Hematopoietic multipotent progenitor cell treated with erythropoietin and hydrocortisone succinate and interleukin-3 and kit ligand, for 17 days (in vitro differentiated cells): ENCODE measurements at places on chromosomes 3 and 15.

- no peak for DNase-seq
These were observed 349.7 kb upstream of the SUCLG2 start for GRCh38 chr3:68004091-68004490.

GRCh38 chr3:111906656-111907055 is 47.6 kb downstream of the PHLDB2 start:
- no peak for DNase-seq

- DNase-seq = no peak
These were observed 904 bp upstream of the MCTP2 start for GRCh38 chr15:94230431-94230882.

GRCh38 chr15:90099868-90100831 is 2.1 kb downstream of the IDH2 start:
- DNase-seq = peak; percentile 59

- DNase-seq = no peak
These were observed 15.8 kb upstream of the FAM174B start for GRCh38 chr15:92671406-92671805.

DNA sequence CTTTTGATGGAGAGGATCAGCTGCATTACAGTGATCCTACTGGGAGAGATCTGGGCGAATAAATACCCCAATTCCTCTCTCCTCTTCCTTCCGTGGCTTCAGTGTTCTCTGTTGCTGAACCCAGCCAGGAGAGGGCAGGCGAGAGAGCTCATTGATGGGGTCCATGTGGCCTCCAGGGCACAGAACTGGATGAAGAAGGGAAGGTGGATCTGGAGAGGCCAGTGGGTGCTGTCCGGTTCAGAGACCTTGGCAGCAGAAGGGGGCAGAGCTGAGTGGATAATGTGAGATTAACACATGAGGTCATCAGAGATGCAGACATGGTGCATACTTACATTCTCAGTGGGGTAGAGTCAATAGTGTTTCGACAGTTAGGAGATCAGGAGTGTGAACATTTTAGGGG is 193.6 kb downstream of the CLSTN2 start:
- DNase-seq = no peak

DNA sequence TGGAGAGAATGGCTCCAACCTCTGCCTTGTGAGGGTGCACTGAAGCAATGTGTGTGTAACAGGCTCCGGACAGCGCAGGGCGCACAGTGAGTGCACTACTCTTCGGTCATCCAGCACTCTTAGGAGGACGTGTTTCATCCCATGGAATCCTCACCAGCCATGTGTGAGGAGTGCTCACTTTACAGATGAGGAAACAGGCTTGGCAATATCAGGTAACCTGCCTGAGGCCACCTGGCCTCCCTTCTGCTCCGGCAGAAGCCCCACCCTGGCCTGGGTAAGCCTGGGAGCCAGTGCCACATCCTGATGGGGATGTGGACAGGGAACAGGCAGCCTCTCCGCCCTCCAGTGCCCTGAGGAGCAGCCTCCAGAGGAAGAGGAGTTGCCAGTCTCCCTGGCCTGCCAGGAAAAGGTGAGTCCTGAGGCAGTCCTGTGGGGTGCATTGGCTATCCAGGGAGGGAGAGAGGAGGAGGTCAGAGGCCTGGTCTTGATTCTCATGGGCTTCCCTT is 39.4 kb upstream of the LIMD1 start:
- DNase-seq = no peak

GRCh38 chr15:48447657-48448056 is 116.4 kb downstream of the DUT start:
- no peak for DNase-seq

DNA sequence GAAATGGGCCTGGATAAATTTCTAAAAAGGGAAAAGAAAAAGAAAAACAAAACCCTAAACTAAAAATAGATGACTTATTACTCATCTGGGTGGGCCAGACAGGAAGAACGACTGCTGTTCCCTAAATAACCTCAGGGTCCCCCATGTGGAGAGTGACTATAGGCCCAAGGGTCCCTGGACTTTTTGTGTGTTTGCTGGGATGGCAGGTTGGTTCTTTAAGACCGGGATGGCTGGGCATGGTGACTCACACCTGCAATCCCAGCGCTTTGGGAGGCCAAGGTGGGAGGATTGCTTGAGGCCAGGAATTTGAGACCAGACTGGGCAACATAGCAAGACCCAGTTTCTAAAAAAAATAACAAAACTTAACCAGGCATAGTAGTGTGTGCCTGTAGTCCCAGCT is 43.8 kb upstream of the TRA2B start:
- DNase-seq = no peak

DNA sequence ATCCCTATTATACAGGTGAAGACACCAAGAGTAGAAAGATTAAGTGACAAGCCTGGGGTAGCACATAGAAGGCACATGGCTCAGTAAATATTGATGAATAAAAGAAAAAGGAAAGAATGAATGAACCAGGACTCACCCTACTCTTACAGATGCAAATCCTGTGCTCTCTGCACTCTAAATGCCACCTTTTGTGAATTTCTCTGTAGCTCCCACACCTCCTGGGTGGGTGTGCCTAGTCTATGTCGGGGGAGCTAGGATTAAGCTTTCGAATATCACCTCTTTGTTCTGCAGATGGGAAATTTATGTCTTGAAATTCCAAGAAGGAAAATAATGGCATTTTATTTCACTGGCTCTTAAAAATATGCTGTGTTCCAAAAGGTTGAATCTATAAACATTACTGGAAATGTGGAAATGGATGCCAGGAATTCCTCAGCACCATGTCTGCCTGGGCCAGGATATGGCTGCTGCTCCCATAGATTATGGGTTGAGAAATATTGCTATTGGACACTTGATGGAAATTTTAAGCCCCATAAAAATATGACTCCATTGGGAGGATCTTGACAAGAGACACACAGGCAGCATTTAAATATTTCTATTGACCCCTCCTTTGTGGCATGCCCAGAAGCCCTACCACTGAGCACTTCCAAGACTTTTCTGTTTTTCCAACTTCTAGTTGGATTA is 43.3 kb downstream of the CCNB2 start:
- no peak for DNase-seq

- DNase-seq = no peak
These were observed 445.1 kb downstream of the MECOM start for GRCh38 chr3:169218314-169218983.

DNA sequence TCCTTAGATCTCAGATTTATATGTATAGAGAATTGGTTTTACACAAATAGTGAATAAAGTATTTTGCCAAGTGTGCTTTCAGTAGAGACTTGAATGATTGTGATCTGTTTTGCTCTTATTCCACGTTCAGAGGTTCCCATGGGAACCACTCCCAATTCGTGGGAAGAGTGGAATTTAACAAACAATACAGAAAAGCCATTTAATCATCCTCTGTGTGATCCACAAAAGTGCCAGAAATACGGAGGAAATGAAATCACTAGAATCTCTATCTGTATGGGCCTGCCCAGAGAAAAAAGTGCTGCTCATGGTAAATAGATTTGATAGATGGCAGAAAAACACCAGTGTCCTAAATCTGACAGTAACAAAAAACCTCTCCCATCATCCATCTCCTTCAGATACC is 56.0 kb downstream of the CNTN4 start:
- DNase-seq = no peak

GRCh38 chr3:75237477-75237876 is 426.7 kb upstream of the FRG2C start:
- no peak for DNase-seq

- no peak for DNase-seq
These were observed 344.9 kb upstream of the SLCO3A1 start for GRCh38 chr15:91508633-91509032.

GRCh38 chr3:190811775-190812480 is 50.6 kb downstream of the GMNC start:
- DNase-seq = peak; percentile 17

DNA sequence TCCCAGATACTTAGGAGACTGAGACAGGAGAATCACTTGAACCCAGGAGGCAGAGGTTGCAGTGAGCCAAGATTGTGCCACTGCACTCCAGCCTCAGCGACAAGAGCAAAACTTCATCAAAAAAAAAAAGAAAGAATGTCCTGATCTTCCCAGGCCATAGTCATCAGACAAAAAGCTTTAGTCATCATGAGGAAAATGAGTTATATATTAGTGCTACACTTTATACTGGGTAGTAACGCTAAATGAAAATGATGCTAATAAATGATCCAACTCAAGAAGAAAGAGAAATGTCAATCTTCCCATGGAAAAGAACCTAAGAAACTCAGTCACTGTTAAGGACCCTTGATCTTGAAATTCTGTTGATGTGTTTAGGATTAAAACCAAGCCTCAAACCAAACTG is 26.3 kb upstream of the TRIM59 start:
- DNase-seq = no peak

- no peak for DNase-seq
These were observed 79.4 kb downstream of the CORO2B start for GRCh38 chr15:68658151-68658550.

GRCh38 chr3:6631376-6631775 is 229.5 kb upstream of the GRM7 start:
- DNase-seq = no peak

DNA sequence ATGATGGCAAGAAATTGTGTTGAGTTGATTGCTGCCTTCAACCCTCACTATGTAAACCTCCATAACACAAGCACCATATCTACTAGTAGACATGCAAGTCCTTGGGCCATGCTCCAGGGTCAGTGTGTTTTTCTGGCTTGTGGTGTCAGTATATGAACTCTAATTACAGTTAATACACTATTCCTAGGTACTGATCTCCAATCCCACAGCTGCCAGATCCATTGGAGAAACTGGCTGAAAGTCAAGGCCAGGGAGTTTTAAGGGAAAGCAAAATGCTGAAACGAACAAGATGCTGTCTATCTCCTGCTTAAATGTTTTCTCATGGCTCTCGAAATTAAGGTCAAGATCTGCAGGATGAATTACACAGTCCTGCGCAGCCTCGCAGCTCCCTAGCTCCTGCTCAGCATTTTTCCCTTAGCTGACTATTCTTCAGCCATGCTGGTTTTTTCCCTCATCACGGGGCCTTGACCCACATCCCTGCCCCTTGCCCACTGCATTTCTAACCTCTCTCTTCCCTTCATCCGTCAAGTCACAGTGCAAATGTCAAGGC is 425.0 kb upstream of the ADAMTS9 start:
- DNase-seq = no peak

- no peak for DNase-seq
These were observed 77.3 kb downstream of the RORA start for GRCh38 chr15:61151791-61152190.

DNA sequence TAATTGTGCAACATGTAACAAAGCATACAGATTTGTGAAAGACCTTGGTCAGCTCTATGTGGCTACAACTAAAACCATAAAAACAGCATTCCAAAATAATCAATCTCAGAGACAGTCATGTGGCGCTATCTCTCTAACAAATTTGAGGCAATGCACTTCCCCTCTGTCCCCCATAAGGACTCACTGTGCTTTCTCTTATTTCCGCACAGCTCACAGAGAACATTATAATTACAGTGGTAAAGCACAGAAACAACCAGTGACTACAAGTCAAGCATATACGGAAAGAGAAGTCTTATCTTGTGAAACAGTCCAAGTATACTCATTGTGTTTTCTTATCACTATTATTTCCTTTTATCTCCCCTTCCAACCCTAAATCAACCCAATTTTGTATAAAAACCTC is 64.3 kb downstream of the RYK start:
- no peak for DNase-seq

GRCh38 chr15:25249236-25250010 is 189.4 kb downstream of the UBE3A start:
- DNase-seq = no peak

DNA sequence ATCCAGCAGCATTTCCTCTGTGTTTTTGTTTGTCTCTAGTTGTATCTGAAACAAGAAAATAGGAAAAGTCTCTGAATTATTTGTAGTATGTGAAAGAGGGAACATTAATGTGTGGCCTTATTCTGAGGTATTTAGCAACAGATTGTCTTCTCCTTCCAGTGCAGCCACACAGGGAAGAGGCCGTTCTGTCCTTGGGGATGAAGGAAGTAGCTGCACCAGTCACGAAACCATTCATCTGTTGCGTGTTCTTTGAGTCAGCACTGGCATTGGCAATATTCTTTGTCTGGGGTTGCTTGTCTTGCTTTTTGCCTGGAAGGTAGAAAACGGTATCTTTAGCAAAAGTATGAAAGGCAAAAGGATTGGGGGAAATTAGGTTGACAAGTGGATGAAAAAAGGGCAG is 91.6 kb downstream of the CDIN1 start:
- DNase-seq = no peak

DNA sequence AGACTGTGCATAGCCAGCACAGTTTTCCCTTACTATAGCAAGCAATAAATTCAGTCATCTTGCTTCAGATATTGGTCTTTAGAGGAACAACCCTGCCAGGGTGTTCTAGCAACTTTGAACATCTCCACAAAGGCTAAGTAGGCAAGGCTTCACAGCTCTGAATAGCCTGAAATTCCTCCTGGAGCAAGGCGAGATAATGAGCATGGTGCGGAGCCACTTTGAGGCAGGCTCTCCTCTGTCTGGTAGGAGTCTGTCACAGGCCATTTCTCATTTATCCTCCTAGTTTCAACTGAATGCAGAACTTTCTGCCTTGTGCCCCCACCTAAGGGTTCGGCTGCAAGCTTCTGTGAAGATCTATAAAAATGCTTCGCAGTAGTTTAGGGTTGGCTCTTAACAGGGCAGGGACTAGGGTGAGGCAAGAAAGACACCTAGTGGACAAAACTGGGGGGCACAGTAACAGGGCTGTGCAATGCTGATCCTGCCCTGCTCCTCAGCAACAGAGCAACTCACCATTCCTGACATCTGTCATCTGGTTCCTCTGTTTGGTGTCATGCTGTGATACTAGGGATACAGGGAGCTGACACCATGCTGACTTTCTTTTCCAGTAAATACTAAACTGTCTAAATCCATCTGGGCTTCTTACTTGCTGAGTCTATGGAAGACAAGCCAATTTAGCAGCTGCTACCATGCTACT is 16.6 kb upstream of the EHHADH start:
- DNase-seq = no peak

DNA sequence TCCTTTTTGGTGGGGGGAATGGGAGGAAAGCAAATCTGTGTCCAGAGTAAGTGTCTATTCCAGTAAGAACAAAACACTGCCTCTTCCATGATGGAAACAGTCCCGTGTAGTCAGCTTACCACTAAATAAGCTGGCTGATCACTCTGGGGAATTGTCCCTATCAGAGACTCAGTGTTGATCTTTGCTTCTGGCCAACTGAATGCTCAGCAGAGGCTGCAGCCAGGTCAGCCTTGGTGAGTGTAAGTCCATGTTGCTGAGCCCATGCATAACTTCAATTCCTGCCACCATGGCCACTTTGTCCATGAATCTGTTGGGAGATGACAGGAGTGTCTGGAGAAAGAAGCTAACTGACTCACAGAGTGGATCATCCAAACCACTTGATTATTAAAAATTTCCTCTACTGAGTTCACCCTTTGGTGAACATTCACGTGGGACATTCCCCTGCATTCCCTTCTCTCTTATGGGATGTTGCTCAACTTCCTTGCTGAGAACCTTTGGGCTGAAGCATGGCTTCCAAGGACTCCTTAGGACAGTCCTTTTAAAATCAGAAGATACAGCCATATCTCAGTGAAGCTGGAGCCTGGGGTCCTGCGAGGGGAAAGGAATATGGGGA is 33.9 kb upstream of the XCR1 start:
- DNase-seq = no peak

DNA sequence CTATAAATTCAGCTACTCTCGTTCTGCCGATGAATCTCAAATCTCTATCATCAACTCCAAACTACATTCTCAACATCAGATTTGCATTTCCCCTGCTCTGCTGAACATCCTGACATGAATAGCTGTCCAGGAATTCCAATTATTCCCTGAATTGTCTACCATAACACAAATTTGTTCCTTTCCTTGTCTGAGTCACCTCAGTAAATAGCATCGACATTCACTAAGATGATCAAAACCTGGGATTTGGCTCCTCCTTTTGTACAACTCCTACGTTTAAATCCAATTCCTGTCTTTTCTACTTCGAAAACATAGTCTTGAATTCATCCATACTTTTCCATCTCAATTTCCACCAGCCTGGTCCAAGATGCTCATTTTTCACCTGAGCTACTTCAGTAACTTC is 107.0 kb downstream of the GREM1 start:
- no peak for DNase-seq
